Bronchial smooth muscle cell (primary cell): ENCODE measurements at places on chromosomes 4 and X. TPM values are rescaled to one million over a fixed set of nuclear protein-coding genes. Genes with fewer than 3 reads are reported as not detected.

MAN2B2 gene
- total RNA-seq, result 15.9 and 20.6 TPM in 2 replicates

ATOH1 gene
- not detected in 2 replicates for total RNA-seq

MAGEA2 gene
- 0.16 TPM in 1 of 2 replicates, not detected in the other for total RNA-seq

RAB33A gene
- total RNA-seq, result 2.5 and 4.4 TPM in 2 replicates

SCML2 gene
- 0.79 and 1.1 TPM in 2 replicates for total RNA-seq

RHOXF2 gene
- total RNA-seq, result not detected in 2 replicates

LUZP4 gene
- not detected in 2 replicates for total RNA-seq
